ENCODE measurements at places on chromosomes 2 and 18. TPM values are rescaled to one million over a fixed set of nuclear protein-coding genes. Genes with fewer than 3 reads are reported as not detected.

- no peak overlapping the region for H3K4me3 ChIP-seq
- H3K27me3 ChIP-seq, result no peaks in the 10 kb centered on the region
- H3K27ac ChIP-seq, result no peak overlapping the region
- H3K4me1 ChIP-seq, result peaks cover 26% of the 10 kb centered on the region
Observed at GRCh38 chr18:37385846-37386778, 179.5 kb downstream of the CELF4 start.

DNA sequence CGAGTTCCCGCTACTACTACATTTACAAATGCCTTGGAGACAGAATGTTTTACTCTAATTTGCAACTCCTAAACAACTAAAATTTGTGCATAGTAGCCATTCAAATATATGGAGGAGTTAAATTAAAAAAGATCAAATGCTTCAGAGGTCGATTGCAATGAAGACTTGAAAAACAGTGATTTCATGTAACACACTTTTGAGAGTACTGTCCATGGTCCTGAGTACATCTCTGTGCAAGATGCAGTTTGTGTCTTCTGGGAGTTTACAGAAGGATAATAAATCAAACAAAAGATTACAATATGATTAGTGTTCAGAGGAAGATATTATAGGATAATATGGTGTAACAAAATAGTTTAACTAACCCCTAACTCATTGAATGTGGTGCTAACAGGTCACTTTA is 894.7 kb downstream of the TMEM182 start:
- H3K27me3 ChIP-seq, result no peaks in the 10 kb centered on the region
- H3K27ac ChIP-seq, result no peak overlapping the region
- H3K4me3 ChIP-seq, result no peak overlapping the region
- no peaks in the 10 kb centered on the region for H3K4me1 ChIP-seq

- no peaks in the 10 kb centered on the region for H3K36me3 ChIP-seq
- no peaks in the 10 kb centered on the region for H3K27me3 ChIP-seq
- no peak overlapping the region for H3K27ac ChIP-seq
- no peaks in the 10 kb centered on the region for H3K4me1 ChIP-seq
- peak; percentile 57 for DNase-seq
Observed at GRCh38 chr2:71796174-71796593, 342.8 kb downstream of the DYSF start.

GRCh38 chr18:23964282-23965238 is 50.0 kb upstream of the TTC39C start:
- no peak overlapping the region for H3K4me3 ChIP-seq
- H3K27me3 ChIP-seq, result no peaks in the 10 kb centered on the region
- H3K36me3 ChIP-seq, result no peaks in the 10 kb centered on the region
- H3K27ac ChIP-seq, result no peak overlapping the region
- DNase-seq, result no peak

The CMPK2 gene
- polyA plus RNA-seq, result 1.1 TPM

The XDH gene
- polyA plus RNA-seq, result 0.33 TPM

The CDK5R2 gene
- 0.19 TPM for polyA plus RNA-seq

DNA sequence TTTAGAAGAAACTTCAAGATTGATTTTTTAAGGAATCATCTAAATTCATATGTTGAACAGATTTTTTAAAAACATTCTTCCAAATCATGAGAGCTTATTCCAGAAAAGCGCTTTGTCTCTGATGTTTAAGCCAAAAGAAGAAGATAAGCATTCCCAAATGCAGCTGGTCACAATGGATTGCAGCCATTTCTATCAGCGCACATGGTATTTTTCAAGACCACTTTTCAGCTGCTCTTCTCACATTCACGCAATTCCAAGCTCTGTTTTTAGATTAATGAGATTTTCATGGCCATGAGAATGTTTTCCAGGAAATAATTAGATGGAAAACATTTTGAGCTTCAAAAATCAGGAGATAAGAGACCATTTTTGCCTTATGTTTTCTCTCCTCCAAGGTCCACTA is 8.7 kb downstream of the OSBPL1A start:
- no peaks in the 10 kb centered on the region for H3K27me3 ChIP-seq
- H3K27ac ChIP-seq, result no peak overlapping the region
- H3K4me1 ChIP-seq, result peaks cover 6% of the 10 kb centered on the region
- H3K36me3 ChIP-seq, result no peaks in the 10 kb centered on the region

DNA sequence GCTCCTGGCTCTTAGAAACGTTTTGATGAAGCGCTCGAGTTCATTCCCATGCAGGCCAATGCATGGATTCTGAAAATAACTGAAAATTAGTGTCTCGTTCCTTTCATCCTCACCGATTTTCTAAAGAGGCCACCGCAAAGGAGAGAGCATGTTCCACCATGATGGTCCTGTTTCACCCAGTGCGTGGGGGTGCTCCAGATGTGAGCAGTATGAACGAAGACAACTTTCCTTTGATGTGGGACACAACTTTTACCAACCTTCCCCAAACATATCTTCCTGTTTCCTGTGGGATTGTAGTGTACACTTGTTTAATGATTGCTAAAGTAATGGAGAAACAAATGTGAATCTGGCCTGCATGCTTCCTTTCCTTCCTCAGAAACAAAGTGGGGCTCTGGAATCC is 114.5 kb downstream of the PRPF40A start:
- peaks cover 2% of the 10 kb centered on the region for H3K36me3 ChIP-seq
- H3K27me3 ChIP-seq, result no peaks in the 10 kb centered on the region
- H3K4me3 ChIP-seq, result no peak overlapping the region
- DNase-seq, result no peak
- no peaks in the 10 kb centered on the region for H3K4me1 ChIP-seq
- H3K27ac ChIP-seq, result no peak overlapping the region

DNA sequence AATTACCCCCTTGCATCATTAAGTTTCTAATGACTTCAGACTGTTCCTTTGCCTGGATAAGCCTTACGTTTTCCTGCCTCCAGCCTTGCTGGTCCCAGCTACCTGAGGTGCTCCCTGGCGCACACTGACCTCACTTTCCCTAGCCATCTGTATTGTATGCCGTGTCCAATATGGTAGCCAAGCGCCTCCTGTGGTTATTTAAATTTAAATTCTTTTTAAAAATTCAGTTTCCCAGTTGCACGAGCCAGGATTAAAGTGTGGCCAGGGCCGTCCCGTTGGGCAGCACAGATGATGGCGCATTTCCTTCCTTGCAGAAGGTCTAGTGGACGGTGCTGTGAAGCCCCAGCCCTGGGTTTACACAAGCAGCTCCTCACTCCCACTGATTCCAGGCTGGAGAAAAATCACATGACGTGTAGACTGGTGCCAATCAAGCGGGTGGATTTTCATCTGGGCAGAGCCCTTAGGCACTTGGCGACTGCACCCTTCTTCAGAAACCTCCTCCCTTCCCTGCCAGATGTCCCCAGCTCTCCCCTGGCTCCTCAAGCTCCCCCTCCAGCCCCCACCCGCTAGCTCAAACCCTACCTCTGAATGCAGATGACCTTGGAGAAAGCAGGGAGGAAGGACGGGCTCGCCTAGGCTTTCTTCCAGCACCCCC is 33.9 kb downstream of the ACKR3 start:
- DNase-seq, result no peak
- no peaks in the 10 kb centered on the region for H3K4me1 ChIP-seq
- H3K4me3 ChIP-seq, result no peak overlapping the region
- H3K36me3 ChIP-seq, result no peaks in the 10 kb centered on the region
- H3K27ac ChIP-seq, result no peak overlapping the region

The GMPPA gene
- 61.3 TPM for polyA plus RNA-seq

The LDLRAD4 gene
- polyA plus RNA-seq, result 0.32 TPM

- no peaks in the 10 kb centered on the region for H3K36me3 ChIP-seq
- no peaks in the 10 kb centered on the region for H3K27me3 ChIP-seq
- no peak overlapping the region for H3K27ac ChIP-seq
- no peaks in the 10 kb centered on the region for H3K4me1 ChIP-seq
- H3K4me3 ChIP-seq, result no peak overlapping the region
Observed at GRCh38 chr2:222545823-222546795, 109.8 kb downstream of the FARSB start.

The FSIP2 gene
- not detected for polyA plus RNA-seq

DNA sequence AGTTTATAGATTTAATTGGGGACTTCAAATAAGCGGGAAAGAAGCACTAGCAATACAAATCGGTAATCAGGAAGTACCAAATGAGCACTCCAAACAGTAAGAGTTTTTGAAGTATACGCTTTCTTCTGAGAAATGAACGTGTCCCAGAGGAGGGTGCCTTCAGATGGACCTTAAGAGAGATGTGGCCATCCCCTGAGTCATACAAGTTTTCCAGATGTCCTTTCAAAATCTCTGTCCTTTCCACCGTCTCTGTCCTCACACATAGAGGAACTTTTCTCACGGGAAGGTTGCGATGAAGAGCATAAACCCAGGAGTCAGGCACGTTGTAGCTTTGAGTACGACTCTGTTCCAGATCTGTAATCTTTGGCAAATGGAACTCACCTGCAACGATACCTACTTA is 1.7 kb upstream of the SMAD2 start:
- H3K4me1 ChIP-seq, result 0 out of 2 replicates have a peak, but pooled peaks cover 4% of the 10 kb centered on the region
- H3K27ac ChIP-seq, result no peak overlapping the region
- H3K4me3 ChIP-seq, result no peak overlapping the region
- no peaks in the 10 kb centered on the region for H3K27me3 ChIP-seq
- DNase-seq, result no peak

DNA sequence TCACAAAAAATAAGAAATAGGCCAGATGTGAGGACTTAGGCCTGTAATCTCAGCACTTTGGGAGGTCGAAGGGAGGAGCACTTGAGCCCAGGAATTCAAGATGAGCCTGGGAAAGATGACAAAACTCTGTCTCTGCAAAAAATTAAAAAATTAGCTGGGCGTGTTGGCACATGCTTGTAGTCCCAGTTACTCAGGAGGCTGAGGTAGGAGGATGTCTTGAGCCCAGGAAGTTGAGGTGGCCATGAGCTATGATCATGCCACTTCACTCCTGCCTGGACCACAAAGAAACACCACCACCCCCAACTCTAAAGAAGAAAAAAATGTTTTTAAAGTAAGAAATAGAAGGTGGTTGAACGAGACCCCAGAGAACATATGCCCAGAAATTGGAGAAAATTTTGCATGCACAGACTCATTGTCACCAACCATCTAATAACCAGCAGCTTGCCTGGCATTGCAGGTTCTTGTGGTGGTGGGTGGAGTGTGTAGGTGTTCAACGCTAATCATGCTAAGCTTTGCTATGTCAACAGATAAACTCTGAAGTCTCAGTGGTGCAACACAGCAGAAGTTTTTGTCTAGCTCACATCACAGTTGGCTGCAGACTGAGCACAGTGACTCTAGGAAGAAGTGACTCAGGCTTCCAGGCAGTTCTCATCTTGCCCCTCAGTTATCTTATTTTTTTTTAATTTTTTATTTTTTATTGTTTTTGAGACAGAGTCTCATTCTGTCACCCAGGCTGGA is 18.6 kb downstream of the ARL4C start:
- no peaks in the 10 kb centered on the region for H3K27me3 ChIP-seq
- H3K4me3 ChIP-seq, result no peak overlapping the region
- no peak for DNase-seq
- no peaks in the 10 kb centered on the region for H3K36me3 ChIP-seq
- no peak overlapping the region for H3K27ac ChIP-seq

The WDR54 gene
- polyA plus RNA-seq, result 61.6 TPM

- H3K27ac ChIP-seq, result no peak overlapping the region
- H3K4me1 ChIP-seq, result no peaks in the 10 kb centered on the region
- no peaks in the 10 kb centered on the region for H3K36me3 ChIP-seq
- no peaks in the 10 kb centered on the region for H3K27me3 ChIP-seq
- no peak for DNase-seq
Observed at GRCh38 chr2:11547912-11548497, 14.2 kb downstream of the GREB1 start.

- DNase-seq, result no peak
- no peaks in the 10 kb centered on the region for H3K36me3 ChIP-seq
- H3K4me3 ChIP-seq, result no peak overlapping the region
- H3K27me3 ChIP-seq, result no peaks in the 10 kb centered on the region
- H3K4me1 ChIP-seq, result peaks cover 7% of the 10 kb centered on the region
Observed at GRCh38 chr18:6444466-6445228, 29.9 kb upstream of the L3MBTL4 start.

GRCh38 chr2:64359892-64360657 is 93.9 kb upstream of the LGALSL start:
- H3K36me3 ChIP-seq, result no peaks in the 10 kb centered on the region
- H3K27ac ChIP-seq, result no peak overlapping the region
- no peak for DNase-seq
- H3K4me3 ChIP-seq, result no peak overlapping the region
- no peaks in the 10 kb centered on the region for H3K27me3 ChIP-seq

GRCh38 chr2:224520064-224520463 is 65.1 kb downstream of the CUL3 start:
- H3K4me3 ChIP-seq, result no peak overlapping the region
- peak overlapping the region; percentile 39 for H3K27ac ChIP-seq
- no peak for DNase-seq
- H3K36me3 ChIP-seq, result no peaks in the 10 kb centered on the region

DNA sequence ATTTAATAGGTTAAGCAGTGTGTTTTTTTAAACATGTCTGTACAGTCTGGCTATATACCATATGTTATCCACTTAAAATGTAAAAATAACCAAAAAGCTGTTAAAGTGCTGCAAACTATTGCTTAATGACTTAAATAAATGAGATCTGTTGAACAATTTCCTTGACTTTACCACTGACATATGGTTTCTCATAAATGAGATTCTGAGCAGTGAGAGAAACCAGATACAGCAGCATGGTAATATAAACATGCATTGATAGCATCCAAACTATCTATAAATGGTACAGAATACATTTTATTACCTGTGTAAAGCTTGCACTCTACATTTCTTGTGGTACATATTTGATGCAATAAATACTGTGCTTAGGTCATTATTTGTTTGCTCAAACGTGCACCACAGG is 36.3 kb upstream of the TTC21B start:
- no peaks in the 10 kb centered on the region for H3K36me3 ChIP-seq
- peaks cover 9% of the 10 kb centered on the region for H3K4me1 ChIP-seq
- DNase-seq, result peak; percentile 4
- no peak overlapping the region for H3K4me3 ChIP-seq
- H3K27me3 ChIP-seq, result no peaks in the 10 kb centered on the region
- H3K27ac ChIP-seq, result no peak overlapping the region

The DYNAP gene
- polyA plus RNA-seq, result not detected

The CLEC4F gene
- polyA plus RNA-seq, result 0.21 TPM

The CCDC85A gene
- 48.7 TPM for polyA plus RNA-seq

The IL36G gene
- polyA plus RNA-seq, result not detected

GRCh38 chr2:17610521-17610920 is 70.0 kb downstream of the VSNL1 start:
- no peaks in the 10 kb centered on the region for H3K36me3 ChIP-seq
- H3K4me1 ChIP-seq, result peaks cover 6% of the 10 kb centered on the region
- H3K27me3 ChIP-seq, result no peaks in the 10 kb centered on the region
- H3K4me3 ChIP-seq, result no peak overlapping the region
- H3K27ac ChIP-seq, result no peak overlapping the region

- no peak for DNase-seq
- H3K36me3 ChIP-seq, result no peaks in the 10 kb centered on the region
- peaks cover 8% of the 10 kb centered on the region for H3K4me1 ChIP-seq
- H3K27ac ChIP-seq, result no peak overlapping the region
Observed at GRCh38 chr2:240438810-240439697, 3.6 kb downstream of the GPC1 start.

DNA sequence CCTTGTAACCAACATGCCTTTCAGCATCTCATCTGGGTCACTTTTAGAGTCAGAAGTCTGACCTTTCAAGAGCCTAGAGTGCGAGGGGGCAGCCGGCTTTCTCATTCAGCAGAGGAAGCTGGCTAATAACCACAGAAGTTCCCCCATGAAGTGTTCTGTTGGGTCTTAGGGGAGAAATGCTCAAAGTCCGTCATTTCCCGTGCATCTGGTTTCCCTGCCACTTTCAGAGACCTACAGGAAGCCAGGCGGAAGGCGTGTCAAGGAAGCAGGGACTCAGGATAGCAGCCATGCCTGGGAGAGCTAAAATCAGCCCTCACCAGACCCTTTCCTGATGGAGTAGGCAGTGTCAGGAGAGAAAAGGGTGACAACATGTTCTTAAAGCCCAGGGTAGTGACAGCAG is 301.8 kb upstream of the ID2 start:
- H3K4me3 ChIP-seq, result no peak overlapping the region
- DNase-seq, result no peak
- H3K4me1 ChIP-seq, result no peaks in the 10 kb centered on the region
- H3K36me3 ChIP-seq, result no peaks in the 10 kb centered on the region
- H3K27ac ChIP-seq, result no peak overlapping the region

The GALR1 gene
- polyA plus RNA-seq, result not detected

Measured in SK-N-SH (cell line).